GF-D8 (cell line): ENCODE measurements at places on chromosomes 4 and X.

- no peak for DNase-seq
These were observed 279.0 kb upstream of the VCX3A start for GRCh38 chrX:6813836-6814370.

GRCh38 chrX:110310896-110311295 is 7.0 kb downstream of the AMMECR1 start:
- no peak for DNase-seq

DNA sequence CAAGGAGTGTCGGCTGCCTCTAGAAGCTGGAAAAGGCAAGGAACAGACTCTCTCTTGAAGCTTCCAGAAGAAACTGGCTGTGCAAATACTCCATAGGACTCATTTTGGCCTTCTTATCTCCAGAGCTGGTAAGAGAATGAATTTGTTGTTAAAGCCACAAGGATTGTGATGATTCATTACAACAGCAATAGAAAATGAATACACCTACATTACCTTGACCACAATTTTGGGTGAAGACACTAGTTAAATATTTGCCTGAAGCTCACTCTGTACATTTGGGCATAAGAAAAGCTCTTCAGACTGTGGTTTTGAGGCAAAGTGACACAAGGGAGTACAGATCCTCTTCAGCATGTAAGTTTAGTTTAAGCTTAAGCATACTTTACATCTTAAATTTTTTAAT is 134.5 kb upstream of the TLL1 start:
- no peak for DNase-seq

- DNase-seq = no peak
These were observed 35.4 kb upstream of the TMSB15B start for GRCh38 chrX:103927030-103927429.

DNA sequence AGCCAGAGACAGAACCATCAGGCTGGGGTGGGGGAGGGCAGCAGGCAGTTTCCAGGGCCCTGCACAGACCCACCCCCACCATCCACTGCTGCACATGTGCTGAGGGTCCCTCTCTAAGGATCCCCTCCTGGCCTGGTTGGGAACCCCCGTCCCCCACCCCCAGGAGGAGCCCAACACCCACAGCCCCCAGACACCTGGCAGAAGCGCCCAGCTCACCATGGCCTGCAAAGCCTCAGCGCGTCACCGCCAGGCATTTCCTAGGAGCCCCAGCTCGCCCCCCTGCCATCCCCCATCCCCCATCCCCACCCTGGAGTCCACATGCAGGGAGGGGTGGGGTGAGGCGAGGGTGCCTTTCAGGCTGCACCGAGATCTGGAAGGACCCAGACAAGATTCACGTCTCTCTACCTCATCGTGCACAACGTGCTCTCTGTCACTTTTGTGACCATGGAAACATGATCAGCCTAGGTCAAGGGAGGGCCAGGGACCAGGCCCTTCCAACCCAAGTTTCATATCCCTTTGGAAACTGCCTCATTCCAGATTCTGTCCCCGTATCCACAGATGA is 9.3 kb downstream of the MXD4 start:
- DNase-seq = no peak

DNA sequence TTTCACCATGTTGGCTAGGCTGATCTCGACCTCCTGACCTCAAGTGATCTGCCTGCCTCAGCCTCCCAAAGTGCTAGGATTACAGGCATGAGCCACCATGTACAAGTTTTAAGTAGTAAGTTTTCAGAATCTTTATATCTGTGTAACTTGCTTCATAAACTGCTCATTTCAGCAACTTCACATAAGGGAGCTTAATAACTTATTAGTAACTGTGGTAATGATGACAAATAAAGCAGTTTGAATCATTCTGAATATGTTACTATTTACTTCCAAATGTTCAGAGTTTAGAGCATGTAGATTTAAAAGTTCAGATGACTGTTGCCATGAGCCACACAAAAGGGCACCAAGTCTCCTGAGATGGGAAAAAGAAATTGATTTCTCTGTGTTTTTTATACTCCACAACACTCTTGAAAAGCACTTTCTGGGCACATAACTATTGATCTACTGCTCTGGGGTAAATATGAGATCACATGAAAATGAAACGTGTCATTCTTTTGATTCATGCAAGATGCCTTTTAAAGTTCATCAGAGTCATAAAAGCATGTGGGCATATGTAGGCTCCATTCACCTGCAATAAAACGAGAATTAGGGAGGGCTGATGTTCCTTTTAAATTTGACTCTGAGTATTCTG is 14.1 kb upstream of the CA5B start:
- no peak for DNase-seq

DNA sequence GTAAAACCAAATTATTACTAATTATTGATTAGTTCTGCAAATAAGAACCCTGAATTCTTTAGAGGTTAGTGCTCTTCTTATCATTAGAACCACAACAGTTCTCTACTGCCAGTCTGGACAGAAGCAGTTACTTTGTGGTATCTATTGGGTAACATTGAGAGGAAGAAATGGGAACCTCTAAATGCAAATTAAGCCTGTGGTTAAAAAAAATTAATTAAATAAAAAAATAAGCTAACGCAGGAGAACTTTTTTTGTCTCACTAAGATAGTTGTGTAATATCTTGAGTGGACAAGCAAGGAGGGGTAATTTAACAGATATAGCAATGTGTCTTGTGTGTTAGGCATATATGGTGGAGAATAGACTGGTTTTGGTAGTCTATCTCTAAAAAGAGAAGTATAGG is 32.9 kb upstream of the TET2 start:
- DNase-seq = peak; percentile 95

- no peak for DNase-seq
These were observed 99.5 kb upstream of the MYOZ2 start for GRCh38 chr4:119035951-119036737.

DNA sequence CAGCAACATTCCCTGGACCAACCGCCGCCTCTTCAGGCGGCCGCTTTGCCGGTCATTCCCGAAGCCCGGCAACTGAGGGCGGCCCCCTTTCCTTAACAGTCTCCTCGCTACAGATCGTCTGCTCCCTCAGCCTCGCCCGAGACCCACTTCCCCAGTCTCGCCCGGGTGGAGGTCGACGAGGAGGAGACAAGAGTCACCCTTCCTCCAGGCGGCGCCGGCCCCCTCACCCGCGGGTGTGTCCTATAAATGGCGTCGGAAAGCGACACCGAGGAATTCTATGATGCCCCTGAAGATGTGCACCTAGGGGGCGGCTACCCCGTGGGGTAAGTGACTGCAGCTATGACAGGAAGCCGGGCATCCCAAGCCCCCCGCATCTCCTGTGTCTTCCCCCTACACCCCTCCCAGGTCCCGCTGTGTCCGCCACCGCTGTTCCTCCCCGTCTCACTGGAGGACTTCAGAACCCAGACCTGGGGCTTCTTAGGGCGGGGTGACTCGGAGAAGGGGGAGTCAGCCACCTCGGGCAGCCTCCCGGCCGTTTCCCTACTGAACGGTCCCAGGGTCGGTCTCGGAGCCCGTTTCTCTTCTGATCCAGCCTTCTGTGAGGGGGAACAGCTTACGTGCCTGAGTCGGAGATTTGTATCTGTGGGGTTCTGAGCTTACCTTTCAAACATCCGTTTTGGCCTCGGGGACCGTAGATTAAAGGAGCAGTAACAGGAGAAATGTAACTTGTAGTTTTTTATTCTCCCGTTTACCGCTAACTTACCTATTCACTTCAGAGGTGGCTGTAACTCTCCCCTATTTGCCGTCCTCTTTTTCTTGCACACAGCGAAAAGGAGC is 570 bp downstream of the WDR44 start:
- peak; percentile 29 for DNase-seq

DNA sequence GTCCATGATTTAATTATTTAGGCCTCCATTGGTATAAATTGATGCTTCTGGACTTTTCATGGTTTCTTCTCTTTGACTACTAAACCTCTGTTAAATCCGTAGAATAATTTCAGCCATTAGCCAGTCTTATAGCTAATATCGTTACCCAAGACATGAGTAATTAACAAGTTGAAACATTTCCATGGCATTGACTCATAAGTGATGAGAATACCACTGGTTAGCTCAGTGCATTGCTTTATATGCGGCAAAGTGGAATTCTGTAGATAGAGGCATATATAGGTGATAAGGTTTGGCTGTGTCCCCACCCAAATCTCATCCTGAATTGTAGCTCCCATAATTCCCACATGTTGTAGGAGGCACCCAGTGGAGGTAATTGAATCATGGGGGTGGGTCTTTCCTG is 80.6 kb downstream of the VCX2 start:
- DNase-seq = no peak

GRCh38 chrX:69555481-69556041 is 51.4 kb downstream of the NALF2 start:
- DNase-seq = no peak

- DNase-seq = no peak
These were observed 25.0 kb downstream of the TLR6 start for GRCh38 chr4:38831653-38832052.

- no peak for DNase-seq
These were observed 364.5 kb upstream of the MAD2L1 start for GRCh38 chr4:120431180-120431579.

GRCh38 chrX:2640436-2641150 is 50.5 kb upstream of the CD99 start:
- DNase-seq = no peak

DNA sequence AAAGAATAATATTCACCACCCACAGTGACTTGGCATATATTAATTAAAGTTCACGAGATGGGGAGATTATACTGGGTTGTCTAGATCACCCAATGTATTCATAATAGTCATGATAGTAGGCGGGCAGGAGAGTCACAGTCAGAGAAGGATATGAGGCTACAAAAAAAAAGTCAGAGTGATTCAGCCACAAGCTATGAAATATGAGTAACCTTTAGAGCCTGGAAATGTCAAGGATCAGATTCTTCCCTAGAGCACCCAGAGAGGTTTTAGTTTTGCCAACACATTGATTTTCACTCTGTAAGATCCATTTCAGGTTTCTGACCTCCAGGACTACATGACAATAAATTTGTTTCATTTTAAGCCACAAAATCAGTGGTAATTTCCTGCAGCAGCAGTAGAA is 501.9 kb downstream of the GABRG1 start:
- no peak for DNase-seq

DNA sequence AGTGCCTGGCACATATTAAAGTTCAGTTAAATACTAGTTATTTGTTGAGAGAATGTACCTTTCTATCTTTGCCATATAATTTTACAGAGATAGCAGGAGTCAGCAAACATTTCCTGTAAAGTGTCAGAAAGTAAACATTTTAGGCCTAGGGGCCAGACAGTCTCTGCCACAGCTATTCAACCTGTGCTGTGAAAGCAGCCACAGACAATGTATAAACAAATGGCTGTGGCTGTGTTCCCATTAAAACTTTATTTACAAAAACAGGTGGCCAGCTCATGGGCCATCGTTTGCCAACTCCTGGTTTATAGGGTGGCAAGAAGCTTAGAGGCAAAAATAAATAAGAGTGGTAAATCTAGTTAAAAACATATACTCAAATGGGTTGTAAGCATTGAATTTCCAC is 34.0 kb upstream of the BRS3 start:
- no peak for DNase-seq

DNA sequence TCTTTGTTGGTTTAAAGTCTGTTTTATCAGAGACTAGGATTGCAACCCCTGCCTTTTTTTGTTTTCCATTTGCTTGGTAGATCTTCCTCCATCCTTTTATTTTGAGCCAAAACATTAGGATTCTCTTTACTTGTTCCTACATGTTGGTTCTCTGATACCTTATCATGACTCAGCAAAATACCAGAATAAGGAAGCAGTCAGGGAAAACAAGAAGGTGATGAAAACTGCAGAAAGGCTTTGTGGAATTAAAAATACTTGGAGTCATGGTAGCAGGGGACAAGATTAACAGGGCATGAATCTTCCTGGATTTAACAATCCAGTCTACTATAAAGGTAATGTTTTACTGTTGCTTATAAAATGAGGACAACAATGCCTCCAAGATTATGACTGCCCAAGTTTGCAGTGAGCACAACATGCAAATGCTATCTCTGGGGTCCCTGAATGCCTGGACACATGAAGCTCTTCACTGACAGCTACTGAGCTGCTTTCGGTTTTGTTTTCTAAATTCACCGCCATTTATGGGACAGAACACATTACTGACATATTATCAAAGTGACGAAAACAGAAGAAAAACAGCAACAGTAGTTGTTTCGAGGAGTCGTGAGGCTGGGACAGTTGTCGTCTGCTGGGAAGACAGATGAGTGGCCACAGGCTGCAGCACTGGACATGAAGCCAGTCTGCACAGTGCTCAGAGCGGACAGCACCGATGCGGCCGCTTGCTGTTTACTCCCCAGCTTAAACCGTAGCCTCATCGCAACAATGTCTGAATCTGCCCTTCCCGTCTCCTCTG is 174.5 kb upstream of the DKK2 start:
- DNase-seq = no peak

GRCh38 chr4:151462554-151462953 is 53.6 kb downstream of the FHIP1A start:
- no peak for DNase-seq

DNA sequence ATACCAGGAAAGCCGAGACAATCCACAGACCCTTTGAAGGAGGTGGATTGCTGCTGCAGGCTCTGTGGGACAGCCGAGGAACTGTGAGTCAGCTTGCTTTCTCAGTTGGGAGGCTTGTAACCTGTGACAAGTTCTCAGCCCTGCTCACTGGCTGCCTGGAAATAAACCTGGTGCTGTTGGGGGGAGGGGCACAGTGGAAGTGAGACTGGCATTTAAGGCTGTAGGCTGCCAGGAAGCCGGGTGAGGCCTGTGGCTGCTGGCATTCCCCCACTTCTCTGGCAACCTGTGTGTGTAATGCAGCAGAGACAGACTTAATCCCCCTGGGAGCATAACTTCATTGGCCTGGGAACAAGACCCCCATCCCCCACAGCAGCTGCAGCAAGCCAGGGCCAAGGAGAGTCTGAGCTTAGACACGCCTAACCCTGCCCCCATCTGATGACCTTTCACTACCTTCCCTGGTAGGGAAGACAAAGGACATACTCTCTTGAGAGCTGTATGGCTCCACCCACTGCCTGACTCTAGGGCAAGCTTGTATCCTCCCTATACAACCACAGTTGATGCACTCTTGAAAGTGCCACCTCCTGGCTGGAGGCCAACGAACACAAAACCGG is 64.1 kb downstream of the ALPK1 start:
- no peak for DNase-seq
